ENCODE measurements at places on chromosomes 11 and 22. TPM values are rescaled to one million over a fixed set of nuclear protein-coding genes. Genes with fewer than 3 reads are reported as not detected.

DNA sequence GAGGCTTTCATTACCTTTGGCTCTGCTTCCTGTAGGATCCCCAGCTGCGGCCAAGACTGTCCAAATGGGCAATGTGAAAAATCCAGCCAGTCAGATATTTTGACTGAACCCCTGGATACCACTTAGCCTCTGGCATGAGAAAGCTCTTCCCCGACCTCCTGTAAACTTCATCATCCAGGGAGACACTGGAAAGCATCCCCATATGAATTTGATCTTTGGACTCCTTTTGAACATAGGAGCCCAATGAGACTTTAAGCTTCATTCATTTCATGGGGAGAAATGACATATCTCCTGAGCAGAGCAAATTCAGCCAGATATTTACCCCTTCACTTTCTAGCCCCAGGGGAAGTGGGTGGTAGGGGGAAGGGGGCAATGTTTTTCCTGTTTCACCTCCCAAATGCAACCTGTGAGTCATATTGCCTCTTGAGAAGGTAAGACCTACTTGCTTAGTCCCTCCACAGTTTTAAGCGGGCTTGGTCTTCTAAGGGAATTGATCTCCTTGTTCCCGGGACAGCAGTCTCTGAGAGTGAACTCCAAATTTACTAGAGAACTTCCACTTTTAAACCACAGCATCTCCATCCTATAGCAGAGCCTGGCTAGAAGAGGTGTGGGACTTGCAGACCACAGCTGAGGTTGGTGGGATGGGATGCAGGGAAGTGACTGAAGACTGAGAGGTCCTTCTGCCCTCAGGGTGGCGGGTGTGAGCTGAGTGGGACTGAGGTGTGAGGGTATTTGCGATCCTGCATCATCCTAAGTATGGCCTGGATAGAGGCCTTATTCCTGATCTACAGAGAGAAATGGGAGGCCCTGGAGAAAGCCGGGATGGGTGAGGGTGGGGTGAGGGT is 20.3 kb upstream of the POU2AF1 start:
- no peak for DNase-seq

GRCh38 chr22:41925783-41926460 is 684 bp downstream of the TNFRSF13C start:
- DNase-seq: no peak

DNA sequence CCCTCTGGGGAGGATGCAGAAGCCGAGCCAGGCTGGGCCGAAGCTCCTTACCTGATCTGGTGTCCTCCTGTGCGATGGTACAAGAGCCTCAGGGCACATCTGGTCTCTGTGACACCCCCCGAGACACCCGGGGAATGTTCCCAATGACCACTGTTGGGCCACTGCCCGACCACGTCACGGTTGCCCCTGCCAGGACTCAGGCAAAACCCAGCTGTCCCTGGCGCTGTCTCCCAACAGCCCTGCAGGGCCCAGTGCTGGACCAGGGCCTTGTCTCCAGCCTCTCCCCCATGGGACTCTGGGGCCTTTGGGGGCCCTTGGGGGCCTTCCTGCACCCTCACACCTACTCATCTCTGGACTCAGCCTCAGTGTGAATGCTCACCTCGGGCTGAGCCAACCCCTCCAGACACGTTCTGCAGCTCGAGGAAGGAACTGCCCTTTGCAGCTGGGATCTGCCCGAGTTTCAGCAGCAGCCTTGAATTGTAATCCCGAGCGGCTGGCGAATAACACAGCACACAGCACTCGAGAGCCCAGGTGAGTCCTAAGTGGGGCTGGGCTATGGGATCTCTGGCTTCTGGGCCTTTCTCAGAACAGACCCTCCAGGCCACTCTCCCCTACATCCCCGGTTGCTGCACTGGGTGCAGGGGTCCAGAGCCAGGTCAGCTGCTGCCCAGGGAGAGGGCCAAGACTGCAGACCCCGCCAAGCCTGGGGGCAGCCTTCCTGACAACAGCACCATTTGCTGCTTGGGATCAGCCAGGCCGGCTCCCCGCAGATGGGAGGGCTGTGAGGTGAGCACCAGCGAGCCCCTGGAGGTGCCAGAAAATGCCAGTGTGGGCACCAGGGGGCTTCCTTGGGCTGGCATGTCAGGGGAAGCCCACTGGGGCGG is 39.8 kb downstream of the RTN4R start:
- DNase-seq: no peak

GRCh38 chr11:36131721-36132397 is 157.4 kb downstream of the COMMD9 start:
- no peak for DNase-seq

DNA sequence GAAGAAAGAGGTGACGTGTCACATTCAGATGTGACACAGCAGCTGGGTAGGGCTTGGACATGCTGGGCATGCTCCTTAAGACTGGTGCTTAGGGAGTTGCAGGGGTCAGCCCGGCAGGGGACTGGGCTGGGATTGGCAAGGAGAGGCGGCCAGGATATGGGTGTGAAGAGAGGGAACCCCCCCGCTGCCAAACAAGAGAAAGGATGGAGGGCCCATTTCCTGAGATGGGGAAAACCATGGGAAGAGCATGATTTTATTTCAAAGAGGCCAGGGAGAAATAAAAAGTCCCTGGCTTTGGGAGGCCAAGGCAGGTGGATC is 5.3 kb downstream of the ATF4 start:
- no peak for DNase-seq

DNA sequence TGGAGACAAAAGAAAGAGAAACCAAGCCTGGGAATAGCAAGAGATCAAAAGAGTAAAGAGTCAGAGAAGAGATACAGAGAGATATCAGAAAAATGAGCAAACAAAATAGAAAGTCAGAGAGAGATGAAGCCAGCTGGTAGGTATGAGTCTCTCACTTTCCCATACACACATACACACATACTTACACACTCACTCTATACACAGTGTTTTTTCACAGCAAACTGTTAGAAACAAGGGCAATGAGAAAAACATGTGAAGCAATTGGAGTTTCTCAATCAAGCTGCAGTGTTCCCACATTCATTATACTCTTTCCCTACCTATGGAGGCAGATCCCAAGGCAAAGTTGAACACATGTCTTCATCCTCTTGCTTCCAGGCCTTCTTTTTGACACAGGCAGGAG is 2.6 kb upstream of the NLRP10 start:
- no peak for DNase-seq

DNA sequence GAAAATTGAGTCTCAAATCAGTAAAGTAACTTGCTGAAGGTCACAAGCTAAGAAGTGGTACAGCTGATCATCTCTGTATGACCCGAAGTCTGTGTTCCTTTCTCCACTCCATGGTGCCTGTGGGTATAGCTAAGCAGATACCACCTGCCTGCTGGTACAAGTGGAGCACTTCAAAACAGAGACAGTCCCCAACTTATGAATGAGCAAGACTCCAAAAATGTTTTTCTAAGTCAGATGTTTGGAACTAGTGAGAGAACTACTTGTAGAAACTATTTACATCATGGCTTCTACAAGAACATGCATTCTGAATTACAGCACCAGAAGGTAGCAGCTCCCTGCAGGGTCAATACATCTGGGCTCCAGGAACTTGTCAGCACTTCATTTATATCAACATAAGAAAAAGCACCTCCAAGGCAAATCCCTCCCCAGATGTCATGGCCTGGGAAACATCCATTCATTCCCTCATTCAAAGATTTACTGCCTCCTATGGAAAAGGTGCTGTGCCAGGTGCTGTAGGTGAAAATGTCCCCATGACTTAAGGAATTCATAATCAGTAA is 94.7 kb downstream of the SERGEF start:
- no peak for DNase-seq

Gene PTDSS2
- 40.1 TPM for total RNA-seq

Gene MYBPC3
- total RNA-seq: 0.25 TPM

Gene PGA4
- not detected for total RNA-seq
